ENCODE measurements at places on chromosomes 4 and X. TPM values are rescaled to one million over a fixed set of nuclear protein-coding genes. Genes with fewer than 3 reads are reported as not detected.

MAGEA1 gene
- total RNA-seq, result not detected

SMIM31 gene
- total RNA-seq, result not detected

OCRL gene
- 4.0 TPM for total RNA-seq

FAM241A gene
- total RNA-seq, result 0.74 TPM
